Activated CD4-positive, alpha-beta T cell treated with anti-CD3 and anti-CD28 coated beads, Interleukin-2, amount 10 ng/mL, durations not matched to agents 24 days and 14 days (primary cell): ENCODE measurements at places on chromosomes 11 and 22. TPM values are rescaled to one million over a fixed set of nuclear protein-coding genes. Genes with fewer than 3 reads are reported as not detected.

The TUBA8 gene
- total RNA-seq, result 1.2 and 1.7 TPM in 2 replicates

The OR10G7 gene
- not detected in 2 replicates for total RNA-seq

The TNNI2 gene
- not detected in 2 replicates for total RNA-seq

The RPS6KB2 gene
- total RNA-seq, result 79.3 and 83.1 TPM in 2 replicates

The ROBO4 gene
- total RNA-seq, result not detected in 2 replicates

The H19 gene
- not detected in 2 replicates for total RNA-seq

The ACR gene
- total RNA-seq, result not detected in 2 replicates

The FBLN1 gene
- total RNA-seq, result not detected in 2 replicates

The GAS2 gene
- total RNA-seq, result 1.4 and 2.0 TPM in 2 replicates

The MLC1 gene
- not detected in 2 replicates for total RNA-seq

The EPS8L2 gene
- total RNA-seq, result 15.3 and 19.8 TPM in 2 replicates

The MS4A7 gene
- total RNA-seq, result not detected in 2 replicates

The NXPE2 gene
- total RNA-seq, result not detected in 2 replicates

The TP53AIP1 gene
- total RNA-seq, result not detected in 2 replicates

The P2RY6 gene
- total RNA-seq, result not detected in 2 replicates

The CDC42BPG gene
- total RNA-seq, result 0.05 TPM in 2 replicates

The NRGN gene
- 4.4 and 5.4 TPM in 2 replicates for total RNA-seq

The SLC15A3 gene
- total RNA-seq, result 3.0 and 4.0 TPM in 2 replicates
